ENCODE measurements at places on chromosomes 3 and 15.
A peak's percentile ranks its signal among the peaks of the same experiment; 100 is the strongest.

- no peak for DNase-seq
Measured at GRCh38 chr15:56254265-56254664, 10.6 kb upstream of the RFX7 start.

GRCh38 chr15:88535607-88536313 lies 10.7 kb downstream of the DET1 start:
- no peak for DNase-seq

DNA sequence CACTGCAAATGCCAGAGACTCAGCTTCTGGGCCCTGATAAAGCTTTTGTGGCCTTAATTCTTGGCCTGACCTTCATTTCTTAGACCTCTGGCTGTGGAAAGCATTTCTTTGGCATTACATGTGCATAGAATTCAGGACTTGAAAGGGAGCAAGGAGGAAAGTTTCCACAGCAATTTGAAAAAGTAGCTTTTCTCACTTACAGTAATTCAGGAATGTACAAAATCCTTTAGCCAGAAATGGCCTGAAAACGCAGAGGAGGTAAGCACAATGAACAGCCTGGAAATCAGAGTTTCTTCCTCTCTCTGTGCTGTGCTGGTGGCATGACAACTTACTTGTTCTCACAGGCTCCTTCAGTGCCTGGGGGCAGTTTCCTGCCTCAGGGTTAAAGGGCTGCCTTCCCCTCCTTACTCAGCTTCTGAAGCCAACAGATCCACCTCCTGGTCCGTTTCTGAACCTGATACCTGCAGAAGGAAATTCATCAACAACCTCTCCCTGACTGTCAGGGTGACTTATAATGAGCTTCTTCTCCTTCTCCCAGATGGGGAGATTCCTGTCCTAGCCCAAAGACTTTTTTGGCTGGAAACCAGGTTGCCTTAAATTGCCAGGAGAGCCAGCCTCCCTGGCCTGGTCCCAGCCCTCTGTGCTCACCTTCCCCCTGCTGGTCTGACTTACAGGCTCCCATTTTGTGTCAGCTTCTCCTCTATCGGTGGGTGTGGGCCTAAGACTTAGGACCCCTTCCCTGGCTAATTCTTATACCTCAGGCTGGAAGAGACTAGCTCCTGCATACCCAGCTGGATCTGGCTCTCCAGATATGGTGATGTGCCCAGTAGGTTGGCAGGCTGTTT lies 102.3 kb downstream of the MYRIP start:
- DNase-seq: no peak

DNA sequence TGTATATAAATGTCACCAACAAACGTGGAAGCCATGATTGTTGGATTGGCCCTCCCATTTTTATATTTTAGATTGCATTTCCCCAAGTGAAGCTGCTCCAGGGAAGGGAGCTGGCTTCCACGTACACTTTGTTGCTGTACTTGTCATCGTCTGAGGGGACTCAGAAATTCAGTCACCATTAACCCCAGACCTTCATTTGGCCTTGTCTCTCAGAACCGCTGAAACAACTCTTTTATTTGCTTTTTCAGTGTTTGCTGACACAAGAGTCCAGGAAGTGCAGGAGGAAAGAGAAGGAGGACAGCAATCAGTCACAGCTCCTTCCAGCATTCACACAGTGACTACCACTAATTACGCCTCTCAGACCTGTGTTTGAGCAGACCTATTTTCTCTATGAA lies 276.5 kb downstream of the TBL1XR1 start:
- DNase-seq: peak; percentile 24

DNA sequence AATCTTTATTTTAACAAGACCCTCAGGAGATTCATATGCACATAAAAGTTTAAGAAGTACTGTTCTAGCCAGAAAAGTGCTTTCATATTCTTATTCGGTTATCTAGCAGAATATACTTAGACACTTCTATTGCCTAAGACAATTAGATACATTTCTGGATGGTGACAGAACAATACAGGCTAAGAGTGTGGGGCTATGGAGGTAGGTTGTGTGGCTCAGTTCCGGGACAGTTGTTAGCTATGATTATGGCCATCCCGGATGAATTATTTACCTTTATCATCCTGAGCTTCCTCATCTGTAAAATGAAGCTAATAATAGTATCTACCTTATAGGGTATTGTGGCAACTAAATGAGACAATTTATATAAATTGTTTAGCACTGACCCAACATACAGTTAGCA lies 6.6 kb downstream of the FAM98B start:
- no peak for DNase-seq

DNA sequence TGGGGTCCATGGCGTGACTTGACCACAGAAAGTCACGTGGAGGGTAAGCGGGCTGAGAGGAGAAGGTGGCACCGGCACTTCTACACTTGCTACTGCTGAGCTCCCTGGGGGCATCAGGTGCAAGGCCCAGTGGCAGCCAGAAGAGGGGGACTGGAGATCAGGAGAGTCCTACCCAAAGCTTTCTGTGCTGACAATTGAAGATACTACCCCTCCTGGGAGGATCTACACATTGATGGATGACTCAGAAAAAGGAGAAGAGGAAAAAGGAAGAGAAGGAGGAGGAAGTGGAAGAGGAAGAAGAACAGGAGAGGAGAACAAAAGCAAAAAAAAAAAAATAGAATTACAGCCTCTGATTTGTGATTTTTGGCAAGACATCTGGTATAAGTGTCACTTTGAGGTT lies 41.2 kb downstream of the MYO5C start:
- DNase-seq: no peak

DNA sequence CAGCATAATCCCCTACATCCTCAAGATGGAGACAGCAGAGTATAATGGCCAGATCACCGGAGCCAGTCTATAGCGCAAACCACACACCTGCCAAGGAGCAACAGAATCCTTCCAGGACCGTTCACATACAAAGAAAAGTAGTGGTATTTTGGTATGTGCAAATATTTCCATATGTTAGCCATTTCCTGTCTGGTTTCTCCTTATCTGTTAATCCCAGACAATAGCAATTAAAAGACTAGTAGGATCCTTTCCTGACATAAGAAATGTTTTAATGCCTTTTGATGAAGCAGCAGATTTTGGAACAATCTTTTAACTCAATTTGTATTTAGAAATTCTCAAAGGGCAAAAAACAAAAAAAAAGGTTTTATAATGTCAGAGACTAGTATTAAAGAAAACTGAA lies 22.2 kb downstream of the MRPS25 start:
- no peak for DNase-seq

DNA sequence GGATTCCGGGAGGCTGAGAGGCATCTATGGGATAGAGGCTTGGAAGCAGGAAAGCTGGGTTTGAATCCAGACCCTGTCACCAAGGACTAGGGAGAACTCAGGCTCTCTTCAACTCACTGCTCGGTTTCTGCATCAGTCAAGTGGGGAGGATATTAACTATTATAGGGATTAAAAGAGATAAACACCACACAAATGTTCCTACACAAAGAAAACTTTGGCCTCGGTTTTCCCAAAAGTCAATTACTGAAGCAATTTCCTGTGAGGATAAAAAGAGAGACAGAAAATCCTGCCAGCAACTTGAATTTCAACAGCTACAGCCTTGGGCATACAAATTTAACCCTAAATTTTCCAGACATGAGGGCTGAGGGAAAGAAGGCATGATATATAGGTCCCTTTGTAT lies 36.0 kb downstream of the ITGB5 start:
- DNase-seq: no peak

GRCh38 chr3:133828576-133829309 lies 23.1 kb downstream of the SRPRB start:
- no peak for DNase-seq

DNA sequence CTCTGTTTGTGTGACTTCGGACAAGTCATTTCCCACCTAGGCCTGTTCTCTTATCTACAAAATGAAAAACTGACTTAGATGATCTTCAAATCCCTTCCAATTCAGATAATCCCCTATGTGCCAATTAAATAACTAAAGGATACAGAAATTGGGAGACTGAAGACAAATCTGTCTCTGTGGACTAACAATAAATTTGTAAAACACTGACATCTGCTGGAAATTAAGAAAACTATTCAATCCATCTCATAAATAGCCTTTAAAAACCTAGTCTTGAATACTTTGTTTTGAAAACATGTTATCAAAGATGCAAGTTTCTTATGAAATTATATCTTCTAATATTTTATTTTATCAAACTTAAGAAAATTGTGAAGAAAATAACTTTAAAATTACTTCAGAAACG lies 38.3 kb downstream of the MTHFS start:
- DNase-seq: no peak

- DNase-seq: no peak
Measured at GRCh38 chr3:170220871-170221270, 1.4 kb upstream of the PRKCI start.

DNA sequence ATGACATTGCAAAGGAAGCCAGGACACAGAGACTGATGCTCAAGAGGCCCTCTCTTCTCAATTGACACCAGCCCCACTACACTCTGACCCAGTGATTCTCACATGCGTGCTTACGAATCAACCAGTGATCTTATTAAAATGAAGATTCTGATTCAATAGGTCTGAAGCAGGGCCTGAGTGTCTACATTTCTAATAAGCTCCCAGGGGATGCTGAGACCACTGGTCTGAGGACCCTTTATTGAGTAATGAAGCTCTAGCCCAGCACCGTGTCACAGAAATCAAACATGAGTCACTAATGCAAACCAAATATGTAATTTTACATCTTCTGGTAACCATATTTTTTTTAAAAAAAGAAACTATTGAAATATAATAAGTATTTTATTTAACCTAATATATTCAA lies 689.1 kb upstream of the LMCD1 start:
- DNase-seq: no peak

- DNase-seq: no peak
Measured at GRCh38 chr15:66701422-66702034, 508 bp upstream of the SMAD6 start.

GRCh38 chr3:31729082-31729481 lies 196.4 kb downstream of the STT3B start:
- DNase-seq: no peak

- DNase-seq: no peak
Measured at GRCh38 chr3:30170681-30171438, 435.5 kb upstream of the TGFBR2 start.

DNA sequence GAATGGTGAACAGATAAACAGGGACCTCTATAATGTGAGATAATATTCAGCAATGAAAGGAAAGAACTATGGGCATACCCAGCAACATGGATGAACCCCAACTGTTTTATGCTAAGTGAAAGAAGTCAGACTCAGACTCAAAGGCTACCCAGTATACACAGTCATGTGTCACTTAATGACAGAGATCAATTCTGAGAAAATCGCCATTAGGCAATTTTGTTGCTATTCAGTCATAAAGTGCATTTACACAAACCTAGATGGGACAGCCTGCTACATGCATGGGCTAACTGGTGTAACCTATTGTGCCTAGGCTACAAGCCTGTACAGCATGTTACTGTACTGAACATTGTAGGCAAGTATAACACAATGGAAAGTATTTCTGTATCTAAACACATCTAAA lies 76.5 kb downstream of the B3GNT5 start:
- no peak for DNase-seq
